Heart left ventricle (tissue), 16 donors: ENCODE measurements at places on chromosomes 1 and 21. TPM values are rescaled to one million over a fixed set of nuclear protein-coding genes. Genes with fewer than 3 reads are reported as not detected.

- peak; percentile 52 for DNase-seq
These were observed 72.4 kb downstream of the ABCA4 start for GRCh38 chr1:94048413-94049164.

- peak; percentile 76 for DNase-seq
These were observed 75.6 kb upstream of the ROR1 start for GRCh38 chr1:63698001-63698838.

DNA sequence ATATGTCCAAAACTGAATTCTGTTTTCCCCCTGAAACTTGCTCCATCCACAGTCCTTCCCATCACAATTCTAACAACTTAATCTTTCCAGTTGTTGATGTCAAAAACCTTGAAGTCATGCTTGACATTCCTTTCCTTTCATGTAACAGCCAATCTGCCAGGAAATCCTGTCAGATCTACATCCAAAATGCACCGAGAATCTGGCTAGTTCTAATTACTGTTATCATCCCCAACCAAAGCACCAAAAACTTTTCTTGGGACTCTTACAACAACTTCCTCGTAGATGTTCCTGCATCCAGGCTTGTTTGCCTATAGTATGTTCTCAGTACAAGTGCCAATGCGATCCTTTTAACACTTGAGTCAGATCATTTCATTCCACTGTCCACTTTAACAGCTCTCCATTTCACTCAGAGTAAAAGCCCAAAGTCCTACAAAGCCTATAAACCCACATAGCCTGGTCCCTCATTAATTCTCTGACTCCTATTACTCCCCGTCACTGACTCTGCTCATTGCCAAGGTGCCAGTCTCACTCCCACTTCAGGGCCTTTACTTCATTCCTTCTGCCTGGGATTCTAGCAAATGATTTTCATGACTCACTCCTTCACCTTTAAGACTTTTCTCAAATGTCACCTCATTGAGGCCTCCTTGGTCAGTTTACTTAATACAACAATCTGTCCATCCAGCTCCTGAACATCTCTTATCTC, 493.2 kb upstream of the NFIA start:
- no peak for DNase-seq

DNA sequence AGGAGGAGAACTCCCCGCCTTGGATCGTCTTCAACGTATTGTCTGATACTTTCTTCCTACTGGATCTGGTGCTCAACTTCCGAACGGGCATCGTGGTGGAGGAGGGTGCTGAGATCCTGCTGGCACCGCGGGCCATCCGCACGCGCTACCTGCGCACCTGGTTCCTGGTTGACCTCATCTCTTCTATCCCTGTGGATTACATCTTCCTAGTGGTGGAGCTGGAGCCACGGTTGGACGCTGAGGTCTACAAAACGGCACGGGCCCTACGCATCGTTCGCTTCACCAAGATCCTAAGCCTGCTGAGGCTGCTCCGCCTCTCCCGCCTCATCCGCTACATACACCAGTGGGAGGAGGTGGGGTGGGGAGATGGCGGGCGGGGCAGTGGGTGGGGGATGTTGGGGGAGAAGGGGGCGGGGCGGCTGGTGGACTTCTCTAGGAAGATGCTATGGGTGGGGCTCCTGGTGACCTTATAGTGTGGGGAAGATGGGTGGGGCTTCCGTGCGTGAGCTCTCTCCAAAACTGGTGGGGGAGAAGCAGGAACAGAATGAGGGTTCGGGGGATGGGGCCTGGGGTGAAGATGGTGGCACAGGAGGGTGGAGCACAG, 5.3 kb downstream of the HCN3 start:
- DNase-seq, result no peak

The OR10J1 gene
- not detected for polyA plus RNA-seq

The AMY2A gene
- polyA plus RNA-seq, result 0.21 TPM

- no peak for DNase-seq
These were observed 40.8 kb upstream of the UTS2 start for GRCh38 chr1:7893529-7894180.

The KRTAP21-2 gene
- polyA plus RNA-seq, result not detected

DNA sequence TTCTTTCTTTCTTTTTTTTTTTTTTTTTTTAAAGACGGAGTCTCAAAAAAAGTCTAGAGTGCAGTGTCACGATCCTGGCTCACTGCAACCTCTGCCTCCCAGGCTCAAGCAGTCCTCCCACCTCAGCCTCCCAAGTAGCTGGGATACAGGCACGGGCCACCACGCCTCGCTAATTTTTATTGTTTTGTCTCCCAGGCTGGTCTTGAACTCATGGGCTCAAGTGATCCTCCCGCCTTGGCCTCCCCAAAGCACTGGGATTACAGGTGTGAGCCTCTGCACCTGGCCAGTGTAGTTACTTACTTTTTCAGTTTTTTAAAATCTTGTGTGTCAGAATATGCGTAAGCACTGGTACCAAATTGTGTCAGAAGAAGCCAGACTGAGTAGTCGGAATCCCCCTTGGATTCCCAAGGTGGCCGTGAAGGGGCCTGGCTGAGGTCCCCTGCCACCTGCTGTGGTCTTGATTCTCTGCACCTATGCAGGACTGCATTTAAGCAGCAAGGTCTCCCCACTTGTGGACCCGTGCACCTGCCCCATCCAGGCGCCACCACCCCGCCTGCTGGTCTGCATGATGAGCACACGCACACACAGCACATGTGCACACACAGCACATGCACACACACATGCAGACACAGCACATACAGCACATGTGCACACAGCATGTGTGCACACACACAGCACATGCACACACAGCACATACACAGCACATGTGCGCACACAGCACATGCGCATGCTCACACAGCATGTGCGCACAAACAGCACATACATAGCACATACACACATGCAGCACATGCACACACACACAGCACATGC, 47.5 kb downstream of the PCNT start:
- DNase-seq, result no peak

The MAP1LC3C gene
- 0.82 TPM for polyA plus RNA-seq

DNA sequence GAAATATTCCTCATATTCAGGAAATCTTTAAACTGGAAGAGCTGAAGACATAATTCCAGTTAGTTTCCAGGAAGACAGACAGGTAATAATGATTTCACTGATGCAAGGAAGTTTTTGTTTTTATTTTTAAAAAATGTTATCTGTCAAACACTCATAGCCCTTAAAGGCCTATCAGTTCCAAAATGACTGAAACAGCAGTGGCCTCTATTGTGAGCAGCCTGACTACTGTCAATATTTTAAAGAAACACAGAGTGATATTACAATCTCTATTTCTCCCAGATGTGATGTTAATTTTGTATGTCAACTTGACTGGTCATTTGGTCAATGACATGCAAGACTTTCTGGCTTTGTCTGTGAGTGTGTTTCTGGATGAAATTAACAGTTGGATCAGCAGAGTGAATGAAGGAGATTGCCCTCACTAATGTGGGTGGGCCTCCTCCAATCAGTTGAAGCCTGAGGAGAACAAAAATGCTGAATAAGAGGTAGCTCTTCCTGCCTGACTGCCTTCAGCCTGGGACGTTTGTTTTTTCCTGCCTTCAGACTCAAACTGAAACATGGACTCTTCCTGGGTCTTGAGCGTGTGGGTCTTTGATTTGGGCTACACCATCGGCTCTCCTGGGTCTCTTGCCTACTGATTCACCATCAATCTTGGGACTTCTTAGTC, 31.3 kb upstream of the SLC30A10 start:
- DNase-seq, result no peak

DNA sequence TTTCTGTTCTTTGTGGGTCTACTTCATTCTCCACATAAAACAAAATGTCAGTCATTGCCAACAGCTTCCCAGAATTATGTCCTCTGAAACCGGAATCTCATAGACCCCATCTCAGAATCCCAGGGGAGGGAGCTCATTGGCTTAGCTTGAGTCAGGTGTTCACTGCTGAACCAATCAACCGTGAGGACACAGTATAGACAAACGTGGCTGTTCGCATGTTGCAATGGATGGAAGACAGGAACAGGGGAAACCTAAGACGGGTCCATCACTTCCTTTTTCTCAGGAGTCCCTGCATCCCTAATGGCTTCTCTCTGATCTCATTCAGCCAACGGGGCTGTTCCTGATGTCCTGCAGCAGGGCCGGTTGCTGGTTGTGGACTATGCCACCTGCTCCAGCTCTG, 9.1 kb downstream of the CELA2A start:
- no peak for DNase-seq

- no peak for DNase-seq
These were observed 159.2 kb downstream of the GALNT2 start for GRCh38 chr1:230226007-230226800.

DNA sequence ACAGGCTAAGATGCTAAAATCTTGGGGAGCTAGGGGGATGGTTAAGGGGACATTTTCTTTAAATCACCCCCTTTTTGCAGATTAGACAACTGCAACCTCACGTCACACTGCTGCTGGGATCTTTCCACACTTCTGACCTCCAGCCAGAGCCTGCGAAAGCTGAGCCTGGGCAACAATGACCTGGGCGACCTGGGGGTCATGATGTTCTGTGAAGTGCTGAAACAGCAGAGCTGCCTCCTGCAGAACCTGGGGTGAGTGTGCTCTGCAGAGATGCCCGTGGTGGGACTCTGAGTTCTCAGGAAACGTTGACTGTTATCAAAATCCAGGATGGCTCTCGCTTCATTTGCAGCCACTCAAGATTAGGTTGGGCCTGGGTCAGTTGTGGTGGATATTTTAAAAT, 13.3 kb downstream of the OR2B11 start:
- DNase-seq, result no peak

The TEKT2 gene
- polyA plus RNA-seq, result not detected

DNA sequence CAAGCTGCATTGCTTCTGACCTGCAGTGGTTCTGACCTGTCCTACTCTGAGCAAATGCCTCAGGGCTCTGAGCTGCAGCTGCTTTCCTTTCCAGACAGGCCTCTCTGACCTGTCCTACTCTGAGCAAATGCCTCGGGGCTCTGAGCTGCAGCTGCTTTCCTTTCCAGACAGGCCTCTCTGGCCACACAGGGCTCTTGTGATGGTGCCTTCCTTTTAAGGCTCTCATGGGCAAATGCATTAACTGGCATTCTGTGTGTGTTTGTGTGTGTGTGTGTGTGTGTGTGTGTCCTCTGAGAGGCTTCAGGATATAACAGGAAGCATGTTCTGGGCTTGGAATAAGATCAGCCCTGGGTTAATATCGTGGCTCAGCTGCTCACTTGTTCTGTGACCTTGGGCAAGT, 131.3 kb downstream of the NTPCR start:
- no peak for DNase-seq

GRCh38 chr1:167169642-167170041, 51.0 kb upstream of the POU2F1 start:
- no peak for DNase-seq

DNA sequence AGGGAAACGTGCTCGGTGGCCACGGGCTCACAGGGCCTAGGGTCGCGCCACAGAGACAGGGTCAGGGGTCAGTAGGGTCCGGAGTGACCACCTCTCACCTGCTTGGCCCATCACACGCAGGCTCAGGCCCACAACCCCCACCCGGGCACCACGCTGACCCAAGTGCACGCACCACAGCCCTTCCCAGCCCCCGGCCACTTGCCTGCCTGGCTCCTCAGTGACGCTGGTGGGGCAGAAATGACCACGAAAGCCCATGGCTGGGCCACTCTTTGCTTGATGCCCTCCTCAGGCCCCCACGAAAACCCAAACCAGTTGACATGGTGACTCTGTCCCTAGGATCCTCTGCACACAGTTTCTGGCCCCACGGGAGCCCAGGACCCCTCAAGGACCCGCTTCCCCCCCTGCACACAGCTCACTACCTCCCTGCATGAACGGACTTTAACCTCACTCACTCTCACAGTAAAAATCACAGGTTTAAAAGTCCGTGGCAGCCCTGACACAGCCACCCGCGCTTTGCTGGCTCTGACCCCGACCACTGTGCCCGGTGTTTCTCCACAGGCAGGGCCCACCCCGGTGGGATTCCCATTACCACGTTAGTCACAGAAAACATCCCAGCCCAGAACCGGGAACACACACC, 20.7 kb downstream of the NADK start:
- no peak for DNase-seq

DNA sequence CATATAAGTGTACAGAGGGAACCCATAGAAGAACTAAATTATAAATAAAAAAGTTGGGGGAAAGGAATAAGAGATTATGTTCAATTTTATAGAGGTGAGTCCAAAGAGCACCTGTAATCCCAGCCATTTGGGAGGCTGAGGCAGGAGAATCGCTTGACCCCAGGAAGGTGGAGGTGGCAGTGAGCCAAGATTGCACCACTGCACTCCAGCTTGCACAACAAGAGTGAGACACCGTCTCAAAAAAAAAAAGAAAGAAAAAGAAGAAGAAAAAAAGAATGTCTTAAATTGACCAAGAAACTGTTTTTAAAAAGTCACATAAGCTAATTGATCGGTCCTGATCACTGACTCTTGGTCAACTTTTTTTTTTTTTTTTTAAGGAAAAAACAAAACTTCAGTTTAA, 19.1 kb upstream of the ATF3 start:
- DNase-seq, result no peak

The HES2 gene
- 0.04 TPM for polyA plus RNA-seq

The FGR gene
- polyA plus RNA-seq, result 2.8 TPM

The CCDC17 gene
- polyA plus RNA-seq, result 0.35 TPM

The CCDC185 gene
- polyA plus RNA-seq, result not detected

DNA sequence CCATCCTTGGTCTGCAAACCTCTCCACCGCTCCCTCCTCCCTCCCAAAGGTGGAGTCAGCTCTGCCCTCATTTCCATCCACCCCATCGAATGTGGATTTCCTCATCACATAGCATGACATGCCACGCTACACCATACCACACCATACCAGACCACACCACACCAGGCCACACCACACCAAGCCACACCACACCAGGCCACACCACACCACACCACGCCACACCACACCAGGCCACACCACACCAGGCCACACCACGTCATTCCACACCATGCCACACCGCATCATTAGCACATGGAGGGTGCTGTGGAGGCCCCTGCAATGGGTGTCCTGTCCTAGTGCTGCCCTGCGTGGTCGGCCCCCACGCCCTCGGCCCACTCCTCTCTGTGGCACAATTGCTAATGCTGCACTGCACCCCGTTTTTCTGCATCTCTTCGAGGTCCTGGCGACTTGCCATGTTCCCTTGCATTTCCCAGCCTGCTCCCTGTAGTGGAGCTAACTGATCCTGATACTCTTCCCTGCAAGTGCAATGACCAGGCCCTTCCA, 11.3 kb downstream of the DFFB start:
- DNase-seq, result no peak

The RHD gene
- not detected for polyA plus RNA-seq

DNA sequence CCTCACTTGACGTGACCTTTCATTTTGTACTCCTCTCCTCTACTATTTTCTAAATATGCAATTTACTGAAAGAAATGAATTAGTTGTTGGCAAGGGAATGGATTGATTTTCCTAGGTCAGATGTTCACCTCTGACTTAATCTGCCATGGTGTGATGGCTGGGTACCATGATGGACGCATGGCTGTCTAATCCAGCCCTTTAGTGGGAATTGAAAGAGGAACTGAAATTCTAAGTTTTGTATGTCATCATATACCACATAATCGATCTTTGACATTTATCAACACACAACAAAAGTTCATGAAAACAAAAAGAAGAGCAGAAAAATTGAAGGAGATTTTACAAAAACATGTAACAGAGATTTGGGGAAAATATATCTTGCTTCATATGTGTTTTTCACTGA, 331.3 kb upstream of the SNX7 start:
- DNase-seq, result no peak

GRCh38 chr1:53110370-53111072, 31.9 kb downstream of the SLC1A7 start:
- DNase-seq, result no peak

GRCh38 chr1:40030528-40031135, 9.9 kb upstream of the CAP1 start:
- no peak for DNase-seq

The CCDC28B gene
- 19.0 TPM for polyA plus RNA-seq

GRCh38 chr1:15443281-15443680, 5.0 kb downstream of the CTRC start:
- DNase-seq, result no peak
